ENCODE measurements at places on chromosomes 12 and 14.

DNA sequence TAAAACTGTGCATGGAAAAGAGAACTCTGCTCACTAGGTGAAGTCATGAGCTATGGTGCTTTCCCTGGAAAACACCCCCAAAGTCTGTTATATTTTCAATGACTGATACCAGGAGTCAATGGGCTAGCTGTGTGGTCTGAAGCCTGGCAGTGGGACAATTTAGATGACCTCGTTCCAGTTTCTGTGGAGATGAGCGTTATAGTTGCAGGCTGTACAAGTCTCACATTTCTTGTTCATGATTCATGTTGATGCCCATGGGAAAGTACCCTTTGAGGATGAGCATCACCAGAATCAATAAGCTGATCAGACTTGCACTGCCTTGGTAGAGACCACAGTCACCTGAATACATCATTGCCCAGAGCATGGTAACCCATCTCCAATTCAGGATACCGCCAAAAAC lies 70.7 kb downstream of the NOVA1 start:
- no peak for DNase-seq

GRCh38 chr12:1906579-1906978 lies 11.9 kb downstream of the CACNA2D4 start:
- no peak for DNase-seq

DNA sequence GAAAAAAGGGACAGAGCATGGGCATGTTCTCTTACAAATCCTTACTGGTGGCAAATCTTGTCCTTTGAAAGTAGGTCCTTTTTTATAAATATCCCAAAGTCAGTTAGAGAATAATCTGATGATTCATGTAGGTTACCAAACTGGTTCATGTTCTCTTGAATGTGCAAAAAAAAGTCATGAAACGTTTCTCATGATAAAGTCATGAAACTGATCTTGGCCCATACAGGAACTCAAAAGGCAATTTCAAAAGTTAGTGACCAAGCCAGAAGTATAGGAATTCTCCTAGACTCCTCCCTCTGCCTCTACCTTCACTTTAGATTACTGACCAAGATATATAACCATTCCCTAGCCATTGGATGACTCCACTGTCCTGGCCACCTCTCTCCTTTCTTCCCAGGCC lies 27.3 kb upstream of the SPTSSA start:
- no peak for DNase-seq

- no peak for DNase-seq
Measured at GRCh38 chr12:20469756-20470155, 101.4 kb downstream of the PDE3A start.

DNA sequence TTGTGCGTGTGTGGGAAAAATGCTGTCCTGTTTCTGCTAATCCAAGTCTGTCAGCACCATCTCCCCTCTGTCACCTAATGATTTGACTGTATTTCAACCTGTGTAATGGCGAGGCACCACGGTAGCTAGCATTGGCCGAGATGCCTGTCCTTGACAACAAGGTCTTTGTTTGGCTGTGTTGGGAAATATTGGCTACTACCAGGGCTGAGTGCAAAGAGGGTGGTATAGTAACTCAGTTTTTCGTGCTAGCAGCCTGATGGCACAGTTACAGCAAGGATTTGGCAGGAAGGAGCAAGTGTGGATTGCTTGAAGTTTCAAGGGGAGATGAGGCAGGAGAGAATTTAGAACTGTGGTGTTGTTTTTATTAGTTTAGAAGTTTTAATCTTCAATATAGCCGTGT lies 440.3 kb upstream of the RGS6 start:
- no peak for DNase-seq

DNA sequence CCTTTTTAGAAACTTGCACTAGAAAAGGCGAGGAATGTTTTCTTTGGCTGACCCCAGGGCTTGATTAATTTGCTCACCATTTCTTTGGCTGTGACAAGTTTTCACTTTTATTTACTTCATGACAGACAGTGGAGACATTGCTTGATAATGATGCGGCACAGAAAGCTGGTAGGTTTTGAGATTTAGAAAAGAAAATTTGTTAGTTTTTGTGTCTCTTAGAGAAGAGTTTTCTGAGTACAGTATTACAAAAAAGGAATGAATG lies 18.4 kb downstream of the SRGAP1 start:
- no peak for DNase-seq

- no peak for DNase-seq
Measured at GRCh38 chr14:99961826-99962518, 103.2 kb upstream of the EVL start.

DNA sequence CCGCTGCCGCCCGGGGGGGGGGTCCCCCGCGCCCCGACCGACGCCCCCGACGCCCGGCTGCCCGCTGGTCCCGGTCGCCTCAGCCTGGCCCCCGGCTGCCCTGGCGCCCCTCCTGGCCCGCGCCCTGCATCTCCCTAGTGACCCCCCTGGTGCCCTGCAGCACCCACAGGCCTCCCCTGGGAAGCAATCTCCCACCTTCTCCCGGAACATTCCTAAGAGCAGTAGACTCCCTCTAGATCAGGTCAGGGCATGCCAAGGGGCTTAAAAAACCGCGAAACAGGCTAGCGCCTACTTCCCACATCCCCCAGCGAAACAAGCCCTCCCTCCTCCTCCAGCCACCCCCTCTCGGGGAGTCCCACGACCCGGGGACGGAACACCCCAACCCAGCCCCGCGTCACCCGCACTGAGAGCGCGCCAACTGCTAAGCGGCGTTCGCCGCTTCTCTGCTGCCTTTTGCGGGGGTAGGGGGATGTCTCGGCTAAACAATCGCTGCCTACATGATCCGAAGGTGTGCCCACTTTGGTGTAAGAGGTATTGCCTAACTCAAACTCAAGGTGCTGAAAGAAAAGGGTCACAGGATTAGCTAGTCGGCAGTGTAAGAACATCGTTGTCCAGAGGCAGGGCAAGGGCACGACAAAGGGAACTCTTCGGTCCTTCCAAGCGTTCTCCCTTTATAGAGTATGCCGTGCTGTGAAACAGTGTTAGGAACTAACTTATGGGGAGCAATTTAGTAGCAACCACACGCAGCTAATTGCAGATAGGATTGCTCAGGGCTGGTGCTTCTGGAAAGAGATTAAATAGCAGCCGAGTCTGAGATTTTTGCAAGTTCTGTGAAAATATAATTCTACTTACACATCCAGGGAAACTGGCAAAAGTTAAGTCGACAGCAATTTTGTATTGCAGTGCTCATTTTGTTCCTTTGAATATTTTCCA lies 619 bp upstream of the NTN4 start:
- DNase-seq: peak; percentile 20

DNA sequence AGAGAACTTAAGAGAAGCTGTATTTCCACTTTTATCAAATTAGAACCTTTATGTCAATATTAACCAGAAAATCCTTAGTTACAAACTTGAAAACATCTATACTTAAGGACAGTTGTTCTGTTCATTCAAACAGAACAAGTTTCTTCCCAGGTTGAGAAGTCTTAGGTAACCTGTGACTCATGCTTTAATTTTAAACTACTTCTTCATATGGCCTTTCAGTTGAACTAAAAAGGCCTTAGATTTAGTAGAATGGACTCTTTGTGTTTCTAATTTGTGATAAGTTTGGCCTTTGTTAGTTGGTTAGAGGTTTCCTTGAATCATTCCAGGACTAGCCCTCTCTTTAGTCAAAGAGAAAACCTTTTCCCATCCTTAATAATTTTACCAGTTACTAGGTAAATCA lies 274.2 kb downstream of the FUT8 start:
- no peak for DNase-seq

GRCh38 chr12:109730306-109731145 lies 16.9 kb downstream of the FAM222A start:
- no peak for DNase-seq

- DNase-seq: no peak
Measured at GRCh38 chr12:92627511-92627910, 75.3 kb upstream of the PLEKHG7 start.

DNA sequence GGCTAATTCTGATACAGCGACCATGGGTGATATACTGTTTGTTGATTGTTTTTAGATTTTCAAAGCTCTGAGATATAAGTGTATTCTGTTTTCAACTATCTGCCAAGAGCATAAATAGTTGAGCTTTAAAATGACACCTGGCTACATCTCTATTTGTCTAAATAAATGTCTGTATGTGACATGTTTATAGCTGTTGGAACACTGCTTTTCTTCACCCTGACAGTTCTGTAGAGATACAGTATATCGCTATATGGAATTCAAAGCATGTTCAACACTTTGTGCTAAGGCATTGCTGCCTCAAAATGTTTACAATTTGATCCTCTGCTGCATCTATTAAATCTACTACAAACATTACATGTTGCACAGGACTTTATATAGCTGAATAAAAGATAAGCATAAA lies 27.4 kb upstream of the MGAT4C start:
- DNase-seq: no peak

DNA sequence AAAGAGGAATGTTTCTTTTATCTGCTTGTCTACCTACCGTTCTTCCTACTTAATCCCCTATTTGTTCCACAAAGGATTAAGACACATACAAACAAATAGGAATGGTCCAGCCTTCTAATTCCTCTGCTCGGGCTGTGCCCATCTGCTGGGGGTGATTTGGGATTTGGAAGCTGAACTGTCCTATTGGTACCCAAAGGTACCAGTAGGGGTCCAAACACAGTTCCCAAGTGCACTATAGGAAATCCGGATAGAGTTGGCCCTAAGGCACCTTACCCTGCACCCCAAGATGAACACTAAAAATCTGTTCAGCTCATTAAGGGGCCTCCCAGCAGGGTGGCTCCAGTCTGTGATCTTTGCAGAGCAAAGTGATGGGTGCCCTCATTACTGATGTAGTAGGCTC lies 566.9 kb downstream of the NRXN3 start:
- DNase-seq: no peak

DNA sequence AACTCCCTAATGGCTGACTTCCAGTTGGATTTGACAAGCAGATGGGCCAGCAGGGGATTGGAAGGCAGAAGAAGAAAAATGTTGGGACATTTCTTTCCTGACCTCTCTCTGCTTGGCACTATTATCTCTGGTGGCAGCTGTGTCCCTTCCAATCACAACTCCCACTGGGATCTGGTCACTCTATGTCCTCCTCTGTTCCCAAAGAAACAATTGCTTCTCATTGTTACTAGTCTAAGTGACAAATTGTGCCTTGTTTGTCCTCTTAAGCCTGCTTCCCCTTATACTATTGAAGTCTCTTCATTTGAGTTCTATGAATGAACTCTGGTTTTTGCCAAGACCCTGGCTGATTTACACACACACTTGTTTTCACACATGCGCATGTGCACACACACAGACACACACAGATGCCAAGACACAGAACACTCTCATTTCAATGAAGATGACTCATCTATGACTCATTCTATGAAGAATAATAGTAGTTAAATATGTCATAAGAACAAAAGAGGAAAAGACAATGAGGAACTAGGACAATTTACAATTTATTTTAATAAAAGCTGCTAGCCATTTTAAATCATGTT lies 83.0 kb upstream of the FAR2 start:
- no peak for DNase-seq

DNA sequence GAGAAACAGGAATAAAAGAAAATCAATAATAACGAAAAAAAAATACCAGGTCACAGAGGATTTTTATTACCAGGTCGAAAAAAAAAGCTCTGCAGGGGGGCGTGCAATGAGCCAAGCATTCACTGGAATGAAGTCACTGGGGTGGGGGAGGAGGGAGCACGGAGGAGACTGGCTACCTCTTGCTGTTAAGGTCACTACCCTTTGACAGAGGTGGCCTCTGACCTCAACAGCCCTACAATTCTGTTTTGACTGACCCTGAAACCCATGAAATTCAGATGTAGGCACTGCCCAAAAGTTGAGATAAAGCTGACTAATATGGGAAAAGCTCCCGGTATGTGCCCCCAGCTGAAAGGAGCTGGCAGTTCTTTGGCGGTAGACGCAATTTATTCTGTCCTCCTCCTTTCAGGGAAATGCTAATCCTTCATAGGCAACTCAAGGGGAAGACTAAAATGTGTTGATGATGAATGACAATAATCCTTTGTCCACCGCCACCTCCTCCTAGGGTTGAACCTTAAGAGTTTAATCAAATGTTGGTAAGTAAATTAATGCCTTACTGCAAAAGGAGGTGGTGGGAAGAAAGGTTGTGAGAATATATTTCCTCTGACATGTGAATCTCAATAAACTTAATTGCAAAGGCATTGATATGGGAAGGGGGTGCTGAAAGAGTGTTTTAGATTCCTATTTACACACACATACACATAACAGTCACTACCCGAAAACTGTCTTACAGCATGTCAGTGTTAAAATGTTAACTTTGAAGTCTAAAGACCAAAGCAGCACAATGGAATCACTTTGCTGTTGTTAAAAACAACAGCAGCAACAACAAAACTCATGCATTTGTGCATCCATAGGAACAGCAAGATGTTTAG lies 6.3 kb upstream of the RIC8B start:
- no peak for DNase-seq

DNA sequence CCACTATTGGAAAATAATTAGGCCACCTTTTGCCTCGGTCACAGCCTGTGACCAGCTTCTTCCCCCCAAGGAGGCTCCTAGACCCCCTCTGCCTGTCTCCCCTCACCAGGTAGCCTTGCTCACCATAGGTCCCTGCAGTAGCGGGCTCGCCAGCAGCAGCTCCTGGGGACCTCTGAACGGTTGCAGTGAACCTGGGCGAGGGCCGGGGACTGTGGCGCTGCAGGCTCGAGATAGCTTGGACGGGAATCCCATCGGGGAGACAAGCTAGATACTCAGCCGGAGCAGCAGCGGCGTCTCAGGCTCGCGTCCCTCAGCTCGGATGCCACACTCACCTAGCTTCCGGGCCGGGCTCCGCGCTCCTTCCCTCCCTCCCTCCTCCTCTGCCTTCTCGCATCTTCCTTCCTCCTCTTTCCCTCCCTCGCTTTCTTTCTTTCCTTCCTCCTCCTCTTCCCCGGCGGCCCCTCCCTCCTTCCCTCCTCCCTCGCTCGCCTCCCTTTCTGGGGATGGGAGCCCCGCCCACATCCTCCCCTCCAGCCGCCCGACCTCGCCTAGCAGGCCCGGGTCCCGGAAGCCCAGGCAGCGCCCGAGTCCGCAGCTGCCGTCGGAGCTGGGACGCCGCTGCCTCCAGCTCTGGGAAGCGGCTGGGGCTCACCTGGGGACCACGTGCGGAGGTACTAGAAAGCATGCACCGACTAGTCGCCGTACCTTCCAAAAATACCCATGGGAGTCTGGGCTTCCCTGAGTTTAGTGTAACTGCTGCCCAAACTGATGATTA lies at the start of gene BMP4:
BMP4 (minus strand) TSS at position 399 of the 775 bp plus-strand sequence. CDS start 4,603 bp downstream, outside the sequence.
- DNase-seq: no peak

- DNase-seq: no peak
Measured at GRCh38 chr14:65731933-65732506, 319.5 kb downstream of the FUT8 start.

DNA sequence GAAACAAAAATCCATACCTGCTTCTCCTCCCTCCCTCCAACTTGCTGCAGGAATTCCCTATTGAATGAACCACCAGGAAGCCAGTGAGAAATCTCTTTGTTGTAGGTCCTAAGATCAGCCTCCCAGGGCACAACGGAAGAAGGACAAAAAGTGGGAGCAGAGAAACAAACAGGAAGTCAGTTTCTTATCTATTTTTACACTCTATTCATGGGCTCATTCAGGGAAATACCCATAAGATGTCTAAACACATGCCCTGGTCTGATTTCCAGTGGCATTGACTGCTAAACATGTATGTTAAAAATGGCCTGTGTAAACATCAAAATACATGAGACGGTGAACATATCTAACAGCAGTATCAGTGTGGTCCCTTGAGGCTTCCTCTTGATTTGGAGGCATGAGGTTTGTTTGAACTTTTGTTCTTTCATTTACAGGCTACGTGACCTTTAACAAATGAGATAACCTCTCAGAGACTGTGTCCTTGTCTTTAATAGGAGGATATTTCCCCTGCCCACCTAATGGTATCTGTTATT lies 18.8 kb downstream of the GPR65 start:
- no peak for DNase-seq

- DNase-seq: no peak
Measured at GRCh38 chr12:45244561-45245343, 28.9 kb downstream of the ANO6 start.

All from 8988T (cell line).